ENCODE measurements at places on chromosomes 16 and 17.

DNA sequence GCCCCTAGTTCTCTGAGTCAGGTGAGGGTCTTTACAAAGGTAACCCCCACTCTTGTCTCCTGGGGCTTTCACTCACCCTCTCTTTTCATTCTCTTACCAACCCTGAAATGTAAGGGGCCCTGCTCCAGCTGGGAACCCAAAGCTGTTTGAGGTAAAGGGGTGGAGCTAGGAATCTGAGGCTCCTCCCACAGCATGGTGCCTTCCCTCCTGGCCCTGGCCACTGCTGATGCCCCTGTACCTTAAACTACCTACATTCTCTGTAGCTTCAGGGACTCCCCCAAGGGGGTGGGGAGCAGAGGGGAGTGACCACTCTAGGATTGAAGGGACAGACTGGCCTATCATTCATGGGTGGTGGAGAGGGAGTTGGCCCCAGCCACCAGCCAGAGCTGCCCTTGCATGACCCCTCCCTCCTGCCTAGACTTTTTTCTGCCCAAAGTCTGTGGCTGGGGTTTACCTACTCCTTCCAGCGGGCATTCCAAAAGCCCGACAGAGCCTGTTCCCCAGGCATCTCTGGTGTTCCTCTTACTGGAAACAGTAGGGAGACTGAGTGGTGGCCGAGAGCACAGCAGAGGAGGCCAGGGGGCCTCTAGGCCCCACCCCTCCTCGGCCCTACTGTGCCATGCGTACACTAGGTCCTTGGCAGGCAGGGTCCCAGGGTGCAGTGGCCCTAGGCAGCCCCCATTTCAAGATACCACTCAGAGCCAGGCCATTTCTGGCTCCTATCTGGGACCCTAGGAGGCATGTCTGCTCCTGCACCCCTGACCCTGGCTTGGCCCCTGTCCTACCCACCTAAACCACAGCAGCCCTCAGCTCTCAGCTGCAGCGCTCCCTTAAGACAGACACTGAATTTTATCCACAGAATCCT, 9.5 kb downstream of the DOK4 start:
- no peak for DNase-seq

GRCh38 chr16:68113765-68114240, 28.6 kb downstream of the NFATC3 start:
- no peak for DNase-seq

- no peak for DNase-seq
Measured at GRCh38 chr17:5798094-5798493, 213.8 kb upstream of the NLRP1 start.

DNA sequence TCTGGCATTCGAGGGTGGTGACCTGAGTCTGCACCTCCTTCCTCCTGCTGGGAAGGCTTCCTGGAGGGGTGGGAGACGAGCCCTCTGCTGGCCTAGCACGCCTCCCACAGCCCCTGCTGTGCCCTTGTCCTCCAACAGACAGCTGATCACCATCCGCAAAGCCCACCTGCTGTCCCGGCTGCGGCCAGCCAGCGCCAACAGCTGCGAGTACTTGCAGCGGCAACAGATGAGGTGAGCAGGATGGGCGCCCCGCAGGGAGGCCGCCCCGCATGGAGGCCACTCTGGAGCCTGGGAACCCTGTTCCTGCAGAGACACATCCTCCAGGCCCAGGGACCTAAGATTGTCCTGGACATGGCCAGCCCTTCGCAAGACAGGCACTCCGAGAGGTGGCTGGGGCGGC, 21.6 kb downstream of the UBALD1 start:
- DNase-seq: no peak

DNA sequence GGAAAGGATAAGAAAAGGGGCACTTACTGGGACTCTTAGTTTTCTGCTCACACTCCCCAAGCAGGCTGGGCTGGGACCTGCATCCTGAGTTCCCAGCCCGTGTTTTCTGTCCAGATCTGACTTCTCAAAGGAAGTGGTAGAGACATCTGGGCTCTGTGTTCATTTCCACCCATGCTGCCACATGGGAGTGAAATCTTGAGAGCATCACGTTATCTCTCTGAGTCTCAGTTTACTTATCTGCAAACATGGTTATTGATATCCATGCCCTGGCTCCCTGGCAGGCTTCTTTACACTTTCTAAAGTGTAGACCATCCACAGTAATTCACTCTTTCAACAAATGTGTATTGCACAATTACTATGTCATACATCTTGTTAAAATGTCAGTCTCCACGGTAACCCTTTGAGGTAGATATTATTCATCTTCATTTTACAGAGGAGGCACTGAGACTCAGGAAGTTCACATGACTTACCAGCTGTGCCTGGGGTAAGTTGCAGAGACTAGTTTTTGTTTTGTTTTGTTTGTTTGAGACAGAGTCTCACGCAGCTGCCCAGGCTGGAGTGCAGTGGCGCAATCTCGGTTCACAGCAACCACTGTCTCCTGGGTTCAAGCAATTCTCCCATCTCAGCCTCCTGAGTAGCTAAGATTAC, 3.4 kb downstream of the ZNF688 start:
- DNase-seq: peak; percentile 18

GRCh38 chr16:51268237-51268636, 117.2 kb upstream of the SALL1 start:
- no peak for DNase-seq

DNA sequence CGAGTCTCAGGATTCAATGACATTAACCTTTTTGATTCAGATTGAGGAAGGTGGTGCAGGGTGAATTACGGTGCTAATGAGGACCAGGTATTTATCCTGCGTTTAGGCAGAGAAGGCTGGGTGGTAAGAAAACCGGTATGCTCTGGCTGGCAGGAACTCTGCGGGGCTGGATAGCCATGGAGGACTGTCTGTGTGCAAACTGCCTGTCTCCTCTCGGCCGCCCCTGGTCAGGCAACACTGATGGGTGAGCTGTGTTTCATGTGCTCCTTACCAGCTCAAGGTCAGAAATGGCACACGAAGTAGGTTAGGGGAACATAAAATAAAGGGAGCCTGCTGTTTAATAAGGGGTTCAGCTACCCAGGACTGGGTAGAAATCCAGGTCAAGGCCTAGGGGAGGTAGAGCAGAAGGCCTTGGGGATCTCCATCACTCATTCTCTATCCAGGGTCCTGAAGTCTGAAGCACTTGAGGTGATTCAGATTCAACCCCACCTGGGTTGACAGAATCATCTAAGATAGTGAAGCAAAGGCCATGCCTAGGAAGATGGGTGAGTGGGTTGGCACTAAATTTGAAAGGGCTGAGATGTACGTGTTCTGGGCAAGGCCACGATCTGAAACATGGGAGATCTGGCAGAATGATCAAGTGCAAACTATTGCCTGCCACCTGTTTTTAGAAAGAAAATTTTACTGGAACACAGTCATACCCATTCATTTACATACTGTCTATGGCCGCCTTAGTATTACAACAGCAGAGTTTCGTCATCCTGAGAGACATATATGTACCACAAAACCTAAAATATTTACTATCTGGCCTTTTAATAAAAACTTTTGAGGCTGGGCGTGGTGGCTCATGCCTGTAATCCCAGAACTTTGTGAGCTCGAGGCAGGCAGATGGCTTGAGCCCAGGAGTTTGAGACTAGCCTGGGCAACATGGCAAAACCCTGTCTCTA, 292.5 kb downstream of the XYLT1 start:
- no peak for DNase-seq

GRCh38 chr16:84643180-84643583, 5.1 kb upstream of the KLHL36 start:
- DNase-seq: peak; percentile 18

GRCh38 chr16:67654403-67654911, 5.6 kb downstream of the ACD start:
- no peak for DNase-seq

- no peak for DNase-seq
Measured at GRCh38 chr17:14444915-14445314, 144.0 kb downstream of the HS3ST3B1 start.

- DNase-seq: no peak
Measured at GRCh38 chr17:54408731-54409130, 491.9 kb upstream of the TOM1L1 start.

DNA sequence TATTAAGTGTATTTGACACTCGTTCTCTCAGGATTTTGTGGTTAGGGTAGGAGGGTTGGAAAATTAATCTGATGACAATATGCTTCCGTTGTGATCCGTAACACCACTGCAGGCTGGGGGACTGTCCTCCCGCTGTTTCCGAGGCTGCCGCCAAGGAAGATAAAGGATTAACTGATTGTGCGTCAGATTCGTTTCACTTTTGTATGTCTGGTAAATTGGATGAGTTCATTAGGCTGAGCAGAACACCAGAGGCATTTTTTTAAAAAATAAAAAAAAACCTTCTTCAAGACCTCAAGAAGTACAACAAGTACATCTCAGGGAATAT, 486.7 kb upstream of the SALL1 start:
- no peak for DNase-seq
